ENCODE measurements at places on chromosomes 2 and 18. TPM values are rescaled to one million over a fixed set of nuclear protein-coding genes. Genes with fewer than 3 reads are reported as not detected.
A peak's percentile ranks its signal among the peaks of the same experiment; 100 is the strongest.

DNA sequence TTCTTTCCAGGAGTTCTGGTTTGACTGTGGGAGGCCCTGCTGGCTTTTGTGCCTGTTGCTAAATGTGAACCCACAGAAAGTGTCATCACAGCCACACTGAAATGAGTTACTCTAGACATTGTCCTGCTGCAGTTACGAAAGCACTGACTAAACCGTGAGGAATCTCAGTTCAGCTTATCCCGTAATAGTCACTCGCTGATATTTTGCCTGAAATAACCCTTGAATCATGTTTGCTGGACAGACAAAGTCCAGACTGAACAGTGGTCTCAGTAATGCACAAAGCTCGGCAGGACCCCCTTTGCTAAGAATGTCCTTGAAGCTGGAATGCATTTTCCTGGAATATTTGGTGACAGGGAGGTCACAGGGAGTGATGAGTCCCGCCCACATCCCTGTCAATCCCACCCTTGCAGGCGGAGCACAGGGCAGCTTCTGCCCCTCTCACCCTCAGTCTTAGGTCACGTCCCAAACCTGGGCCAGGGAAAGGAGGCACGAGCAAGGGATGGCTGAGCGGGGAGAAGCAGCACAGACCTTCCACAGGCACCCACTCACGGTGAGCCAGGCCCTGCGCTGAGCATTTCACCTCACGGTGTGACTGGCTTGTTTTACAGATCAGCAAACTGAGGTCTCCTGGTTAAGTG is 53.4 kb downstream of the ADI1 start:
- no peaks in the 10 kb centered on the region for H3K27me3 ChIP-seq
- H3K4me1 ChIP-seq: peaks cover 6% of the 10 kb centered on the region
- peak overlapping the region; percentile 65 for H3K27ac ChIP-seq

- H3K36me3 ChIP-seq: no peaks in the 10 kb centered on the region
- no peaks in the 10 kb centered on the region for H3K27me3 ChIP-seq
- no peak overlapping the region for H3K4me3 ChIP-seq
- no peaks in the 10 kb centered on the region for H3K4me1 ChIP-seq
Measured at GRCh38 chr2:55478610-55479304, 40.8 kb upstream of the CFAP36 start.

DNA sequence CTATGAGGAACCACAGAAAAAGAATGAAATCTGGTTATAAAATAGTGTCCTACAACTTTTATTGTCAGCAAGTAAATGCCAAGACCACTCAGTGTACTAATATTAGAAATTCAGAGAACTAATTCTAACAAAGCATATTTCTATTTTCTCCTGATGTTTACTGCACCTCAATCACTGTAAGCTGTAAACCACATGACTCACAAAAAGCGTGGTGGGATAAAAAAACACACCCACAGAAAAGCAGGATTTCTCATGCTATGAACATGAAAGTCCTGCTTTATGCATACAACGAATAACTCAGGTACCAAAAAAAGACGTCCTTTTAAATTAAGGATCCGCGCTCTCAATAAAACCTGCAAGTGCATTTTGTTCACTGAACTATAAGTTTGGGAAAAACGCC is 797 bp downstream of the TXNL4A start:
- DNase-seq: no peak
- H3K4me3 ChIP-seq: peak overlapping the region; percentile 94
- H3K36me3 ChIP-seq: no peaks in the 10 kb centered on the region
- H3K4me1 ChIP-seq: peaks cover 48% of the 10 kb centered on the region

DNA sequence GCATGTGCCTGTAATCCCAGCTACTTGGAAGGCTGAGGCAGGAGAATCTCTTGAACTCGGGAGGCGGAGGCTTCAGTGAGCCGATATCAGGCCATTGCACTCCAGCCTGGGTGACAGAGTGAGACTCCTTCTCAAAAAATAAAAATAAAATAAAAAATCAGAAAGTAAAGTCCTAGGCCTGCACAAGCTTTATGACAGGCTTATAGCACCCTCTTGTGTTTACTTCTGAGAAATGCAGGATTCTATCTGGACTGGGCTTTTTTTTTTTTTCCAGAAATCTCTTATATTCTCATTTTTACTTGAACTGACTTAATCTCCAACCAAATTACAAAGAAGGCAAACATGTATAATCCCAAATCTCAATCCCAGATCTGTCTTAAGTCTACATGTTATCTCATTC is 26.1 kb upstream of the REG3G start:
- no peaks in the 10 kb centered on the region for H3K4me1 ChIP-seq
- H3K36me3 ChIP-seq: no peaks in the 10 kb centered on the region
- H3K4me3 ChIP-seq: no peak overlapping the region

Gene ASXL3
- 7.2 TPM for total RNA-seq

DNA sequence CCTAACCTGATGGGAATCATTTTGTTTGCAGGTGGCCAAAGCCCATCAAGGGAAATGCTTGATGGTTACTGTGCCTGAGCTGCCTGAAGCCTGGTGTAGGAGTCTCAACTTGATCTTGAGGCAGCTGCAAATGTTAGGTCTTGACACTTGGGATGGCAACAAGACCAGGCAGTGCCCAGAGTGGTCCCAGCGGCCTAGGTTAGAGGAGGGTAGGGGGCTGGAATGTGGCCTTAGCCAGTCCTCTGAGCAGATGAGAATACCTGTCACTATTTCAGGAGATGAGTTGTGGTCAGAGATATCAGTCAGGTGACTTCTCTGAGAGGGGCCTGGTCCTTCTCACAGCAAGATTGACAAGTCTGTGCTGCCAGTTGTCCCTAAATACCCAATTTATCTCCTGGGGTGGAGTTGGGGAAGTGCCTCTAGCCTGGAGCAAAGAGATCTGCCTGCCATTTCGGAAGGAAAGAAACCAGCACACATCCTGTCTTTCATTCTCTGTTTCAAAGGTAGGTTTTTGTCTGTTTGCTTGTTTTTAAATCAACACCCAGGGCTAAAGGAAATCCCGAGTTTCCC is 13.4 kb downstream of the SPTBN1 start:
- H3K4me3 ChIP-seq: no peak overlapping the region
- no peak for DNase-seq
- peaks cover 68% of the 10 kb centered on the region for H3K4me1 ChIP-seq
- H3K36me3 ChIP-seq: no peaks in the 10 kb centered on the region
- peak overlapping the region; percentile 23 for H3K27ac ChIP-seq
- H3K27me3 ChIP-seq: no peaks in the 10 kb centered on the region

Gene SMYD1
- 3.3 TPM for total RNA-seq

Gene DYSF
- 4.9 TPM for total RNA-seq

DNA sequence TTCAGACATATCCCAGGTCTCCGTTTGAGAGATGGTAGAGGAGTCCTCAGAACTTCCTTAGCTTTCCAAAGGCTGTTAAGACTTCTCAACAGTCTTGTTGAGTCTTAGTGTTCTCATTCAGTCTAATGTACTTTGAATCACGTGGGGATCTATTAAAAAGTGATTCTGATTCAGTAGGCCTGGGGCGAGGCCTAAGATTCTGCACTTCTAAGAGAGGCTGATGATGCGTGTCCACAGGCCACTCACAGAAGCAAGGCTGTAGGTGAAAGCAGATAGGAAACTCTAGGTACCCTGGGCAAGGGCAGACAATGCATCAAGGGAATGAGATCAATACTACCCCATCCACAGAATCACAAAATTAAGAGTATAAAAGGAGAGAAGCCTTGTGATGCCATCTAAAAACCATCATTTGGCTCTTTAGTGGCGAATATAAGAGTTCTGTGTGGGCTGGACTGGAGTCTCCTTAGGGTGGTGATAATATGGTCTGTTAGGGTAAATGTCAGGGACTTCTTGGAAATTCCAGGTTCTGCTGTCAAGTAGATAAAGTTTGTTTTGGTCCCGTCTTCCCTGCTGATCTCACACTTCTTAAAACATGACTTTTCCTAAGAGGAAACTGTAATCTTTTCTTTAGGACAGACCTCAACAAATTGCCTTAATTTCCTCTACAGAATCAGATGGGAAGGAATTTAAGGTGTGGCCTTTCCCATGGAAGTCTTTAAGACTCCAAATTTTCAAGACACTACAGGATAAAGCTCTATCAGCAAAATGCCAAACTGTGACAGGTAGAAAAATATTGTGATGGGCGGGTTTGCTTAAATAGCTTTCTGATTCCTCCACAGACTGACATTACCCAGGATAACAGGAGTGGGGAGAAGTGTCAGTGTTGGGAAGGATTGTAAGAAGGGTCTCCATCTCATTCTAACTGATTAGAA is 45.7 kb upstream of the NEMP2 start:
- no peaks in the 10 kb centered on the region for H3K27me3 ChIP-seq
- DNase-seq: no peak
- H3K4me3 ChIP-seq: no peak overlapping the region
- H3K4me1 ChIP-seq: peaks cover 14% of the 10 kb centered on the region
- H3K36me3 ChIP-seq: no peaks in the 10 kb centered on the region

- no peak overlapping the region for H3K27ac ChIP-seq
- no peaks in the 10 kb centered on the region for H3K4me1 ChIP-seq
- H3K36me3 ChIP-seq: no peaks in the 10 kb centered on the region
- no peaks in the 10 kb centered on the region for H3K27me3 ChIP-seq
- no peak overlapping the region for H3K4me3 ChIP-seq
Measured at GRCh38 chr2:66733364-66733999, 298.6 kb downstream of the MEIS1 start.

Gene NAT8
- not detected for total RNA-seq

DNA sequence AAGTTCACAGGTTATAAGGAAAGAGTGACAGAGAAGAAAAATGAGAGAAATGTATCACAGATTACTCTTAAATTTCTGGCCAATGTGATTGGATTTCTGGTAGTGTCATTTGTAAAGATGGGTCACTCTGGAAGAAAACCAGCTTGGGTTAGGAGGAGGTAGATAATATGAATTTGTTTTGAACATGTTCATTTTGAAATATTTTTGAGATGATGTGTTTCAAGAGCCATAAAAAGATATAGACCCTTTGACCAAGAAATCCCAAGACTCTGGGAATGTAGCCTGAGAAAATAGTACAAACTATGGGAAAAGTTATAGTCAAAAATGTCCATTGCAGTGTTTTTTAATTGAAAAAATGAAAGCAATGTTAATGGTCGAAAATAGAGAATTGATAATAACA is 70.7 kb downstream of the CALCRL start:
- H3K4me1 ChIP-seq: no peaks in the 10 kb centered on the region
- no peaks in the 10 kb centered on the region for H3K27me3 ChIP-seq
- no peak overlapping the region for H3K4me3 ChIP-seq
- H3K36me3 ChIP-seq: no peaks in the 10 kb centered on the region
- DNase-seq: no peak

Gene CD302
- total RNA-seq: 58.3 TPM

DNA sequence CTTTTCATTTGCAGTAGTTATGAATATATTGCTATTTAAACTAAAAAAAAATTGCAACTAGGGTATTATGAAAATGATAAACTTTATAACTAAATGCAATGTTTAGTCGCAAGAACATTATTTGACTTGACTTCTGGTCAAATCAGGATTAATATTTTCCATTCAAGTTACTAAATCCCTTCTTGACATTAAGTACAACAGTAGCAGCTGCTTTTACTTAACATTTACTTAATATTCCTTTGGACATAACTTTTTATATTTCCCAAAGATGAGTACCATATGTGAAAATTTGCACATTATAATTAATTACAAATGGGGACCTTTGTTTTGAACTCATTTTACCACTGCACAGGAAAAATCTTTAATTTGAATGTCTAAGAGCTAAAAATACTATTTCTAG is 74.0 kb downstream of the PMS1 start:
- DNase-seq: no peak
- H3K27me3 ChIP-seq: no peaks in the 10 kb centered on the region
- no peaks in the 10 kb centered on the region for H3K4me1 ChIP-seq
- no peaks in the 10 kb centered on the region for H3K36me3 ChIP-seq
- H3K27ac ChIP-seq: no peak overlapping the region

DNA sequence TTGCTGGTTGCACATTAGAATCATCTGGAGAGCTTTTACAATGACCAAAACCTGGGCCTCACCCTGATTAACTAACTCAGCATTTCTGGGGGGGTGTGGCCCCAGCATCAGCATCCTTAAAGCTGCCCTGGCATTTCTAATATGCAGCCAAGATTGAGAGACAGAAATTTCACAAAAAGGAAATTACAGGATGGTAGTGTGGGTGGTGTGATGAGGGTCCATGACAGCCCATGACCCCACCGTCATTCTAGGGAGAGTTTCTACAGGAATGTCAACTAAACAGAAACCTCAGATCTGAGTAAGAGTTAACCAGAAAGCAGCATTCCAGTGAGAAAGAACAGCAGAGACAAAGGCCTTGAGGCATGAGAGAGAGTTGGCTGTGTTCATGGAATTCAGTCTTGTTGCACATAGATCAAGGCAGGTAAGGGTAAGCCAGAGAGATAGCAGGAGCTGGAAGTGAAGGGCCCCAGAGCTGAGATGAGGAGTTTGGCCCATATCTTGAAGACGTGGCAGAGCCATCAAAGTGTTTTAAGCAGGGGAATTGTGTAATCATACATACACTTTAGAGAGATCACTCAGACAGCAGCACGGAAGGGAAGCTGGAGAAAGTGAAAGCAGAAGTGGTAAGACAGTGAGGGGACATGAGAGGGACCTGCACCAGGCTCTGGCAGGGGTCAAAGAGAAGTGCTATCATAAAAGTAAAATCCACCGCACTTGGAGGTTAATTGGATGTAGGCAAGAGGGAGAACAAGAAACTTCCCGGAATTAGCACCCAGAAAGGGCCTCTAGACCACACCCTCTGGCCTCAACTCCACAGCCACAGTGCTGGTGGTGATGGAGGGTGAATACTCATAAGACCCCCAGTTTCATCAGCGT is 7.8 kb upstream of the TRABD2A start:
- H3K27me3 ChIP-seq: no peaks in the 10 kb centered on the region
- H3K36me3 ChIP-seq: no peaks in the 10 kb centered on the region
- H3K4me3 ChIP-seq: peak overlapping the region; percentile 29
- H3K27ac ChIP-seq: peak overlapping the region; percentile 75
- H3K4me1 ChIP-seq: peaks cover 10% of the 10 kb centered on the region
- DNase-seq: peak; percentile 33

Gene GNLY
- total RNA-seq: 4.2 TPM

Gene FBLN7
- total RNA-seq: 1.9 TPM

Gene RTP5
- not detected for total RNA-seq

Gene CHRND
- not detected for total RNA-seq

DNA sequence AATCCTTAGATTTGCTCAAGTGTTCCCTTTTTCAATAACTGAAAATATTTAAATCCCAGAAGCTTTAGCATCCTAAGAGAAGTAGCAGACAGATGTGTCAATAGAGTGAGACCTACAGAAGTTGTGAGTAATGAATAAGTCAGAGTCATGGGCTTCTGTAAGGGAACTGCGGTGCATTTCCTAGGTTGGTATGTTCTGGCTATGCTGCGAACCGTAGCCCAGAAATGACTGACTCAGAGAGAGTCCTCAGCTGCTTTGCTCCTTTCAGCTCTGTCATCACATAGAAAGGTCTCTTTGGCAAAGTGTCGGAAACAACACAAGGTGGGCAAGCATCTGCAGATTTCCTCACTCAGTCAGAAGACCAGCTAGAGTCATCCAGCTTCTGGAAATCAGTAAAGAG is 297.1 kb downstream of the ARHGAP15 start:
- no peaks in the 10 kb centered on the region for H3K36me3 ChIP-seq
- H3K4me1 ChIP-seq: no peaks in the 10 kb centered on the region
- H3K27ac ChIP-seq: no peak overlapping the region
- no peak overlapping the region for H3K4me3 ChIP-seq

Data from tibial nerve (tissue), 4 donors.